ENCODE measurements at places on chromosomes 2 and 18.

DNA sequence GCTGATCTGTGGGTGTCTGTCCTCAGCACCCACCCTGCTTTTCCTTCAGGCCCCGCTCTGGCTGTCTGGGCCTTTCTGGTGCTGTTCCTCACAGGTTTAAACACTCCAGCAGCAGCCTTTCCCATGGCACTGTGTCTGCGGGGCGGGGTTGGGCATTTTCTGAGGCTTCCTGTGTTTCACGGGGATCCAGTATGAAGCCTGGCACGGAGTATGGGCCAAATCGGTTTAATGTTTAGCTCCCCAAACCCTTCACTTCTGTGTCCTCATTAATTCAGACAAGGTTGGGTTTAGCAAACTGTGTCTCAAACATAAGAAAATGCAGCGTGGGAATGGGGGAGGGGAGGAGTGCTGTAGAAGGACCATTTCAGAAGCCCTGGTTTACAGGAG lies 44.9 kb downstream of the HPCAL1 start:
- no peak for DNase-seq

- DNase-seq, result no peak
Measured at GRCh38 chr18:61551586-61551985, 218.4 kb downstream of the CDH20 start.

GRCh38 chr2:147100406-147101035 lies 744.3 kb upstream of the ACVR2A start:
- DNase-seq, result no peak

DNA sequence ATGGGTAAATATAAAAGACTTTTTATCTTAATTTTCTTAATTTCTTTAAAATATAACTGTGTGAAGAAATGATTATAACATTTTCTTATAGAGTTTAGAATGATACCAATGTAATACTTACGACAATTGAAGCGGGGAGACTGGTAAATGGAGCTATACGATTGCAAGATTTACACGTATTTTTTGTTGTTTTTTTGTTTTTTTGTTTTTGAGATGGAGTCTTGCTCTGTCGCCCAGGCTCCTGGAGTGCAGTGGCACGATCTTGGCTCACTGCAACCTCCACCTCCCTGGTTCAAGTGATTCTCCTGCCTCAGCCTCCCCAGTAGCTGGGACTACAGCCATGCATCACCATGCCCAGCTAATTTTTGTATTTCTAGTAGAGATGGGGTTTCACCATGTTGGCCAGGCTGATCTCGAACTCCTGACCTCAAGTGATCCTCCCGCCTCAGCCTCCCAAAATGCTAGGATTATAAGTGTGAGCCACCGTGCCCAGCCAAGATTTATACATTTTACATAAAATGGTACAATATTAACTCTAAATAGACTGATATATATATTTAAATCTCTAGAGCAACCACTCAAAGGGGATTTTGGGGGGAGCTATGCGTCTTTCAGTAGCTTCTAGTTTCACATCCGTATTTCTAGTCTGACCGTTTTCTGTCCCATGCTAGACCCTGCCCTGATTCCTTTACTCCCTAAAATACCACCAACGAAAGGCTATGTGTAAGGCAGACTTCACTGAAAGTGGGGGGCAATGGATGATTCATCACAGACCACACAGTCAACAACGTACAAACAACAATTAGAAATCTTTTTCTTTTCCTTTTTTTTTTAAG lies 28.2 kb upstream of the ATG16L1 start:
- DNase-seq, result no peak

DNA sequence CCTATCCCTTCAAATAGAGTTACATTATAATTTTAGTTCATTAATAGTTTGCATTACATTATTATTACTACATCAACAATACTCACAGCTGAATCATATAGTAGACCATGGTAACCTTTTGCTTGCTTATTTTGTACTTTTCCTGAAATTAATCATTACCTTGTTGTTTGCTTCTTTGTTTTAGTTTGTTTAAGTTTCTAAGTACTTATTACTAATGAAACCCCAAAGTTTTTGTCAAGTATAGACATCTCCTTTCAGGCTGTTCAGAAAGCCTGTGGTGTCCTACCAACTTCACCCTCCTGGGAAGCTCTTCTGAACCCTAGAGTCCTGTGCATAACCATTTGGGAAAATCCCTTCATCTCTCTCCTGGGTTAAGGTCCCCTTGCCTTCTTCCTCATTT lies 43.5 kb upstream of the LAPTM4A start:
- no peak for DNase-seq

DNA sequence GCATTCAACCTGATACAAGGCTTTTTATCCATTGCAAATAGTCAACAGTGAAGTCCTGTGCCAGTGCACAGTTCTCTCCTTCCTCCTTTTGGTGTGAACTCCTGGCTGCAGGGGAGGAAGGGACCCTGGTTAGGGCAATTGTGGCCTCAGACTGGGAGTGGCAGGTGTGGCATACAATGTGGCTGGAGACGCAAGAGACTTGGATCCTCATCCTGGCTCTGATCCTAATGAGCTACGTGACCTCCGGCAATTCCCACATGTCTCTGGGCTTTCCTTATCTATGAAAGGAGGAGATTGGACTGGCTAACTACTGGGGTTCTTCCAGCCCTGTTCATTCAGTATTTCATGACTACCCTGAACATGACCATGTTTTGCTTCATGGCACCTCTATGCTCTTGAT lies 10.5 kb upstream of the IL1A start:
- no peak for DNase-seq

- DNase-seq, result no peak
Measured at GRCh38 chr2:53960476-53960875, 10.3 kb downstream of the PSME4 start.

DNA sequence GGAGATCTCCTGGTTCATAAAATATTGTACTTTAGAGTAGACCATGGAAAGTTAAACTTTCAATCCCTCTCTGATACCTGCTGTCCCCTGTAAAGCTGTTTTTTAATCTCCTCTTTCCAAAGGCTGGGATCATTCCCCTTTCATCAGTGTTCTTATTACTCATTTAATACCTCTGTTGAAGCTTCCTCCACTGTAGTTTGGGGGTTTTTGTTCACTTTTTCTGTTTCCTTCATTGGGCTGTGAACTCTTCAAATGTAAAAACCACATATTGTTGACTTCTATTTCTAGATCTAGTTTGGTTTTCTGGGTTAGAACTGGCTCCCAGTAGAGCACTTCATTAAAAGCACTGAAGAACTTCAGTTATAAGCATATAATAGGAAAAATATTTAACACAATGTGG lies 598.1 kb downstream of the RNF144A start:
- no peak for DNase-seq

GRCh38 chr2:177748360-177748759 lies 324.2 kb downstream of the PDE11A start:
- DNase-seq, result no peak

- no peak for DNase-seq
Measured at GRCh38 chr2:193966590-193966989, 1690.4 kb upstream of the SLC39A10 start.

GRCh38 chr2:16625759-16626158 lies 39.9 kb downstream of the CYRIA start:
- DNase-seq, result no peak

DNA sequence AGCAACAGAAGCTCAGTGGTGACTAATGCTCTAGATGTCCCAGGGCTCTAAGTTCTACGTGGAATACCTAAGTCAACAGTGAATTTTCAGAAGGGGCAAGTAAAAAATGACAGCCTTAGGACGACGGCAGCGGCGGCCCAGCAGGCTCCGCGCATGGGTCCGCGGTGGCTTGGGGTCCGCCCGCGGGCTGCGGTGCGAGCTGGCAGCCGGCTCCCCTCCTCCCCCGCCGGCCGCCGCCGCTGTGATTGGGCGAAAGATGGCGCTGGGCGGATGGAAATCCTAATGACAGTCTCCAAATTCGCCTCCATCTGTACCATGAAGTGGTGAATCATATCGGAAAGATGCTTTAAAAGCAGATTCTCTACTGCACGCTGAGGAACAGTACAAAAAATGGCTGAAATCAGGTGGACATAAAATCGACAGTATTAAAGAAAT lies 74.7 kb downstream of the HNRNPLL start:
- DNase-seq, result no peak

GRCh38 chr2:3942841-3943240 lies 239.5 kb downstream of the DCDC2C start:
- no peak for DNase-seq

DNA sequence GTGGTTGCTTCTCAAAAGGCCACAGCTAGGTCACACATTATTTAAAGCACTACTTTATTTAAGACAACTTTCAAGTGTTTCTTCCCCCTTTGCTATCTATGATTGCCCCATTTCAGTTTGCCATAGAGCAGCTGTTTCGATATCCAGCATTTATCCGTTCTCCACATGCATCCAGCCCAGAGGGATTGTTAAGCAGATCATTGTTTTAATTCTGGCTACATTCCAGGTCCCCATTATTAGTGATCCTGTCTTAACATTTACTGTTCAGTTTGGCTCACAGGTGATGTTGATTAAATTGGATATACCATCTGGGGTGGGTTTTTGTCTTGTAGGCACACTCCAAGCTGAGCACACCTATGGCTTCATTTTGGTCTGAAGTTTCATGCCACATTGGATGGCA lies 638.7 kb downstream of the ZEB2 start:
- no peak for DNase-seq

- DNase-seq, result no peak
Measured at GRCh38 chr2:153068052-153068451, 349.6 kb downstream of the ARL6IP6 start.

DNA sequence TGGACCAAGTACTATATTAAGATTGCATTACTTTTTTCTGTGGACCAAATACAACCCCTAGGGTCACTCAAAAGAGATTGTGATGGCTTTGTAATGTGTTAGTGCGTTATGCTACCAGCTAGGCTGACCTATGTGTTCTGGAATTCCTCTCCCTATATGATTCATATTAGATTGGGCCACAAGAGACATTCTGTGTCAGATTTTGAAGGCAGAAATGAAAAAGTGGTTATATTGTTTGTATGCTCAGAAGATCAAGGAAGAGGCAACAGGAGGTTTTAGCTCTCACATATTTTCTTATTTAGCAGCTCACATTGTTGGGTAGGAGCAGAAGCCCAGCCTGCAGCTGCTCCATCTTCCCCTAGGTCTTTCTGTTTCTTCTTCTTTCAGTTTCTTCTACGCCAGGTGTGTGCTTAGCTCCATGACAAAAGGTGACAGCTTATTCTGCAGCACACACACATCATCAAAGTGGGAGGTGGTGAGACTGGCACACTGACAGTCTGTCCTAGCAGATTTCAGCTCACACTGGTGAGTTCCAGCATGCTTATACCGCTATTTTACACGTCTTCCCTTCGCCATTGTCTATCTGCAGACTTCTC lies 156.8 kb upstream of the UBE2E3 start:
- no peak for DNase-seq

DNA sequence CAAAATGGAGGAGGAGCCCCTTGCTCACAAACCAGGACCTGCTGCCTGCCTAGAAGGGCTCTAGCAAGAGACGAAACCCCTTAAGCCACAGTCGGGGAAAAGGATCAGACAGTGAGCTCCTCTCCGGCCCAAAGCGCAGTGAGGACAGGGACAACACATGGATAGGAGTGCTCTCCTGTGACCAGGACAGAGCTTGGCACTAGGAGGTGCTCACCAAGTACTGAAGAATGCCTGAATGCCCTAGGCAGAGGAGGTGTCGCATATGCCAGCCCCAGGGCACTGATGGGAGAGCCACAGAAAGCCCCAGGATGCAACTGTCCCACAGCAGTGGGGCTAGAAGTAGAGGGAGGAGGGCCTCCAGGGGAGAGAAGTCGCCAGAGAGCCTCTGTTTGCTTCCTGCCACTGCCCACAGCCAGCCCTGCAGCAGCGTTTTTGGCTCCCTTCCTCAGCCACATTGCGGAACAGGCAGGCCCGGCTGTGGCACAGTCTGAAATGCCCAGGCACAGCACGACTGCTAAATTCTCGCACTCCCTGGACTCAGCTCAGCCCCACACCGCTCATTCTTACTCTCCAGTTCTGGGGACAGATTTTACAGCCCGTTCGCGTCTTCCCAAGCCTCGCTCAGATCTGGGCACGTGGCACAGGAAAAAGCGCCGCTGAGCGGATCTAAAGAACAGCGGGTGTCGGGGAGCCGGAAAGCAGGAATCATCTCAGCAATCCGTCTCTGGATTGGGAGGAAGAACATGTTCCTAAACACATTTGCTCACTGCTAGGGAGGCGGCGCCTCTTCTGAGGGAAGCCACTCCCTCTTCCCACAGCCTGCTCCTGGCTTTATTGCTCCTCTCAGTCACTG lies 98.7 kb upstream of the POU3F3 start:
- no peak for DNase-seq

GRCh38 chr2:77028032-77028600 lies 494.1 kb downstream of the LRRTM4 start:
- no peak for DNase-seq

DNA sequence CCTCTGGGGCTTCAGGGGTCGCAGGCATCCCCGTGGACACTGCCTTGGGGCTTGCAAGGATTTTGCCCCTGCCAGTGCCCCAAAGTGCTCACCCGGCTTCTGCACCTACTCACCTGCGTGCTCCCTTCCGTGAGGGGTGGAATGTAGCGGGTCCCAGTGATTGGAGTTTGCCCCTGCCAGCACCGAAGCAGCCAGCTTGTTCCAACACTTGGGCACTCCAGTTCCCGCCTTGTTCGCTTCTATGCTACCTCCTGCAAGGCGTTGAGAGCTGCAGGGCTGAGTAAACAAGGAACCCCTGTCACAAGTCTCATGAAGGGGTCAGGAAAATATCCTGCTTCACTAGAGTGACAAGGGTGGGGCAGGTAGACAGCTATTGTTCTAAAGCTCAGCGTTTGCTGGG lies 631.5 kb downstream of the EPHA4 start:
- no peak for DNase-seq

DNA sequence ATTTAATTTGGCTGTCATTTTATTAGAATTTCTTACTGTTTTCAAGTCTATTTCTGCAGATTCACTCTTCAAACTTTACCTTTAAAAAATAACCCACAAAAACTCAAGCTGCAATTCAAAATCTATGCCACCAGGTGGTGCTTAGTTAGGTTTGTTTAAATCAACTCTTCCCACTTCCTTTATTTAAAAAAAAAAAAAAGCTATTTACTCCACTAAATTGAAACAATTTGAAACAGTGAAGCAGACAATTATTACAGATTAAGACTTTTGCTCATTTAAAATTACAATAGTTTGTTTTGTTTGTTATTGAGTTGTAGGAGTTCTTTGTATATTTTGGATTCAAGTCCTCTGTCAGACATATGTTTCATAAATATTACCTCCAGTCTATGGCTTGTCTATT lies 300.0 kb downstream of the PDE11A start:
- no peak for DNase-seq

GRCh38 chr2:47056868-47057686 lies 98.0 kb downstream of the STPG4 start:
- DNase-seq, result no peak

- no peak for DNase-seq
Measured at GRCh38 chr18:58191626-58192025, 147.6 kb downstream of the NEDD4L start.

DNA sequence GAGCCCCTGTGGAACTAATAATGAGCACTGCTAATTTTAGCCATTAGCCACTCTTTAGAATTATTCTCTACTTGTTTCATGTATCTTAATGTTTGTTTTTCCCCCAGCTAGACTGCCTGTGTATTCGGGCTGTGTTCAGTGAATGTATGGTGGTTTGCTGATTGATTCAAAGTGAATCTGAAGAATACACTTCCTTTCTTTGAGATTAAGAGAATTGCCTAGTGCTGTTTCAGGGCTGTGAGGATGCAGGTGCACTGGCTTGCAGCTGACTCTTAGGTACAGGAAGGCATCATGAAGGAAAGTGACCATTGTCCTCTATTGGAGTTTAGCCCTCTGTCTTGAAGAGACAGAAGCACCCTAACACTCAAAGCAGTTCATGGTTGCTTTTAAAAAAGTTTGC lies 138.7 kb downstream of the CERS6 start:
- no peak for DNase-seq

All from stimulated activated CD8-positive, alpha-beta memory T cell treated with anti-CD3 and anti-CD28 coated beads, Interleukin-4, amount 100 ng/mL, for 4 hours (primary cell).